ENCODE measurements at places on chromosomes 12 and 14. TPM values are rescaled to one million over a fixed set of nuclear protein-coding genes. Genes with fewer than 3 reads are reported as not detected.
A peak's percentile ranks its signal among the peaks of the same experiment; 100 is the strongest.

IL31 gene
- total RNA-seq: not detected

ENDOU gene
- total RNA-seq: 0.24 TPM

NOS1 gene
- total RNA-seq: 0.32 TPM

SLC4A8 gene
- 0.86 TPM for total RNA-seq

STAT2 gene
- total RNA-seq: 41.1 TPM

FITM1 gene
- 112 TPM for total RNA-seq

TAS2R14 gene
- total RNA-seq: 1.3 TPM

GALNT4 gene
- 2.0 TPM for total RNA-seq

DNA sequence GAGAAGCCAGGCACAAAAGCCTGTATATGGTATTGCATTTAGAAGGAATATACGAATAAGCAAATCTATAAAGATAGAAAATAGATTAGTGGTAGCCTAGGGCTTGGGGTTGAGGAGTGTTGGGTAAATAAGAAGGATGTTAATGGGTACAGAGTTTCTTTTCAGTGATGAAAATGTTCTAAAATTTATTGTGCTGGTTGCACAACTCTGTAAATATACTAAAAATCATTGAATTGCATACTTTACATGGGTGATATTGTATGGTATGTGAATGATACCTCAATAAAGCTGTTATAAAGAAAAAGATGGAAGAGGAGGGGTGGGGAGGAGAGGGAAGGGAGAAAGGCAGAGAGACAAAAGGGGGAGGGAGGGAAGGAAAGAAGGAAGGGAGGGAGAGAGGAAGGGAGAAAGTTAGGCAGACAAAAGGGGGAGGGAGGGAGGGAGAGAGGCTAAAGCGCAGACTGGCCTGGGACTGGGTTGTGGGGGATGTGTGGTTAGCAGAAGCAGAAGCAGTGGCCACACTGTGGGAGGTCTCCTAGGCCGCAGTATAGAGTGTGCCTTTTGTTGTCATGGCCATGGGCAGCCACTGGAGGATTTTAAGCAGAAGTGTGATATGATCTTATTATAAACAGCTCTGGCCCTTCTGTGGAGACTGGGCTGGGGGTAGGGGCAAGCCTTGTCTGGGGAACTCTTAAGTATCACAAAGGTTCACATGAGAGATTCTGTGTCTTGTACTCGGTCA, 73.6 kb upstream of the ELK3 start:
- DNase-seq: peak; percentile 41

- DNase-seq: no peak
These were observed 13.7 kb upstream of the OR6J1 start for GRCh38 chr14:22657861-22658260.

- no peak for DNase-seq
These were observed 22.0 kb upstream of the TSPAN9 start for GRCh38 chr12:3055026-3055703.

GRCh38 chr12:9732921-9733461, at the start of gene CLECL1:
TSS of gene CLECL1 (minus strand) at chr12:9733097.
- no peak for DNase-seq

DNA sequence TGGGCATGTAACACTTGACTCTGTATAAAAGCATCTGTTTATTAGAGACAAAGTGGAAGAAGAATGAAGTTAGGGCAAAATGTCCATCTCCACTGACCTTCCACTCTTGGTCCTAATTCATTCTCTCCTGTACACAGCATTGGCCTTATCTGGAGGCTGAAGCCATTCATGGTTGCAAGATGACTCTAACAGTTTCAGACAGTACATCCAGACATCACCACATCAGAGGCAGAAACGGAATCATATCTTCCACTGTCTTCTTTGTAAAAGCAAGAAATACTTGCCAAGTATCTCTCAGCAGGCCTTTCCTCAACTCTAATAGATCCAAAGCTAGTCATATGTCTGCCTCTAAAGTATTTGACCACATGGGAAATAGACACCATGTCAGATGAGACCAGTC, 41.1 kb downstream of the PTHLH start:
- DNase-seq: no peak

- DNase-seq: no peak
These were observed 114.3 kb upstream of the CAND1 start for GRCh38 chr12:67154901-67155300.

- no peak for DNase-seq
These were observed 940 bp downstream of the MOAP1 start for GRCh38 chr14:93183596-93184317.

DNA sequence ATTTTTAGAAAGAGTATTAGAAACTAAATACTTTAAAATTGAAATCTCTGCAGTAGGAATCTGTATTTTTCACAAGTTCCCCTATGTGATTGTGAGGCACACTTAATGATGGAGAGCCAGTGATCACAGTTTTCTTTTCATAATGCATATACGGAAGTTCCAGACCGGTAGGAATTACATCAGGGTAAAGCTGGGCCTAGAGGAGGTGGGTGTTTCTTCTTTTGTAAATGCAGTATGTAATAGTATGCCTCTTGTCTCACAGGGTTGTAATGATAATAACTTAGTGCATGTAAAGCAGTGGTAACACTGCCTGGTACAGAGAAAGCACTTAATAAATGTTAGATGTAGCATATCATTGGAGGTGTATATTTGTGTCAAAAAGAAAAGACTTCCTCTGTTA, 57.2 kb upstream of the LRTM2 start:
- no peak for DNase-seq

DNA sequence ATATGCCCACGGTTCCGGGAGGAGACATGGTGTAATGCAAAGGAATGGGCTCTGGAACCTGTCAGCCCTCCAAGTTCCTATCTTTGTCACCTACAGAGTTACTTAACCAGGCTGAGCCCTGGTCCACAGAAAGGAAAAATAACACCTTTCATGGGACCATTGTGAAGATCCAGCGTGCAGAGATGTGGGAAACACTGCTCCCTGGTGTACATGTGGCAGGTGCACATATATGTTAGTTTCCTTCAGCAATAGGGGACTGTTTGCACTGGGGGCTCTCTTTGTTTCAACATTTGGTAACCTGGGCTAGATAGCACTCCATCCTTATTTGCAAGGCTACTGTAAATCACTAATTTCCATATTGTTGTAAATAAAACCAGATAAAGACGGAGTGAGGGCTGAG, 72.3 kb downstream of the ANO2 start:
- DNase-seq: no peak

- DNase-seq: no peak
These were observed 844 bp downstream of the DPF3 start for GRCh38 chr14:72892879-72893635.

- DNase-seq: no peak
These were observed 14.8 kb downstream of the GDF11 start for GRCh38 chr12:55757701-55758100.

GRCh38 chr12:127374447-127374846, 892.5 kb upstream of the TMEM132C start:
- DNase-seq: no peak

DNA sequence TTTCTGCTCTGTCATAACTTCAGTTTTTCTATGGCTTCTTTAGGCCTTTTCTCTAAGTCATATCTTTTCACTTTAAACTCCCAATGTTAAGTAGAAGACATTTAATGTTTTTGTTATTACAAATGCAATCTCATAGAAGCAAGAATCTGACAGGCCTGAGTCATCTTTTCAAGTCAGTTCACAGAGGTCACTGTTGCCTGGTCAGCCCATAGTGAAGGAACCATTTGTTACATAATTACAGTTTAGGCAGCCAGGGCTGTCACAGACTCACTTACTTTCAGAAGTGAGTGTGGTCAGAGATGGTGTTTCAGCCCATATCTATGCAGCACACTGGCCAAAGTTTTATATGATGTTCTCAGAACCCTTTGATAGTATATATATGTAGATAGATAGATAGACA, 46.5 kb downstream of the CCER1 start:
- no peak for DNase-seq

DNA sequence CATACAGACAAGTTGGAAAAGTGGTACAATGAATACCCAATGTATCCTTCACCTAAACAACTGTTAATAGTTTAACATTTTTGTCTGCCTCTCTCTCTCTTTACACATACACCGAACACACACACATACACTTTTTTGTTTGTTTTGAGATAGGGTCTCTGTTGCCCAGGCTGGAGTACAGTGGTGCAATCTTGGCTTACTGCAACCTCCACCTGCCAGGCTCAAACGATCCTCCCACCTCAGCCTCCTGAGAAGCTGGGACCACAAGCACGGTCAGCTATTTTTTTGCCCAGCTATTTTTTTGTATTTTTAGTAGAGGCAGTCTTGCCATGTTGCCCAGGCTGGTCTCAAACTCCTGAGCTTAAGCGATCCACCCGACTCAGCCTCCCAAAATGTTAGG, 16.8 kb downstream of the ZCCHC8 start:
- DNase-seq: no peak

- no peak for DNase-seq
These were observed 57.6 kb downstream of the ST8SIA1 start for GRCh38 chr12:22276867-22277266.

DNA sequence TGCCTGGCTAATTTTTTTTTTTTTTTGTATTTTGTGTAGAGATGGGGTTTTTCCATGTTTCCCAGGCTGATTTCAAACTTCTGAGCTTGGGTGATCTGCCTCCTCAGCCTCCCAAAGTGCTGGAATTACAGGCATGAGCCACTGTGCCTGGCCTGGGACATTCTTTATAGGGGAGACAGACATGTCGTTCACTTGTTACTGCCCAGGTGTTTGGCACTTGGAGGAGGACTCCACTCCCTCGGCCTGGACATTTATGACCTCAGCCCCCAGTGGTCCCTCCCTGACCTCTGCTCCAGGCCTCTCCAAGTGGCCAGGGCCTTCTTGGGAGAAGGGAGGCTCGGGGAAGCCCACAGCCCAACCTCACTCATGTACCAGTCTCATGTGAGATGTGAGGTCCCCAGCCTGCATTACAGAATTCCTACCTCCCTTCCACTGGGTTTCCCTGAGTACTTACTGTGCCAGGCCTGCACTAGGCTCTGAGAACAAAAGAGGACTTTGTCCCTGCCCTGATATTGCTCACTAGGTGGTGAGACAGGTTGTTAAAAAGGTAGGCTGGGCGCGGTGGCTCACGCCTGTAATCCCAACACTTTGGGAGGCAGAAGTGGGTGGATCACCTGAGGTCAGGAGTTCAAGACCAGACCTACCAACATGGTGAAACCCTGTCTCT, 9.7 kb upstream of the POP5 start:
- DNase-seq: no peak

GRCh38 chr12:57935331-57935730, 6.0 kb upstream of the ATP23 start:
- DNase-seq: no peak

GRCh38 chr12:68641138-68641537, 30.4 kb downstream of the RAP1B start:
- no peak for DNase-seq

Data from cardiac septum (tissue), 1 donor.